CD4-positive, alpha-beta T cell treated with Interleukin-4 for 1 hour (primary cell): ENCODE measurements at places on chromosomes 4 and X.

DNA sequence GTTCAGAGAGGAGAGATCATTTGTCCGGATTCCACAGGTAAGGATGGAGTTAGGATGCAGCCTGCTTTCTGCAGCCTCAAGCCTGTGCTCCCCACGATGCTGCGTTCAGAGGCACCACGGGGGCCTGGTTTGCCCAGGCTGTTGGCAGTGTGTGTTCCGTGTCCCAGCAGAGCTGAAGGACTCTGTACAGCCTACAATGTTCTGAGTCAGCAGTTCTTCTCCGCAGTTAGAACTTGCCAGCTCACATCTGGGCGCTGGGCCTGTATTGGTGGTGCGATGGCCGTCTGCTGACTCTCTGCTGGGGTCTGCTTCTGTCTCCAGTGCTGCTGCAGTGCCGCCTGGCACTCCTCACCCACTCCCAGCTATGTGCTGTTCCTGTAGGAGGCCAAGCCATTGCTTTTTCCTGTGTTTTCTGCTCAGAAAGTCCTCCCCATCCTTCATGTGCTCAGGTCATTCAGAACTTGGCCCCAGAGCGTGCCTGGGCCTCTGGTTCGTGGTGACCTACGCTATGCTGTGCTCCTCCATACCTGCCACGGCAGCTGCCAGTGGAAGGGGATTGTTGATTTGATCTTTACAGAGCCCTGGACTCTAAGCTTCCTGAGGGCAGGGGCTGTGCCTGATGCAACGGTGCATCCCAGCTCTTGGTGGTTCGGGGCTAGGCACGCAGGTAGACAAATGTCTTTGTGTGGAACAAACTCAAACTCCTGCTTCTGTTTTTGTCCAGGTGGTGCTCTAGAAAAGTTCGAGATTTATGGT lies 42.6 kb upstream of the TADA2B start:
- DNase-seq: no peak

- DNase-seq: no peak
These were observed 1.7 kb downstream of the HCFC1 start for GRCh38 chrX:153969904-153970356.

GRCh38 chrX:23788521-23788920 lies 5.5 kb downstream of the SAT1 start:
- no peak for DNase-seq

DNA sequence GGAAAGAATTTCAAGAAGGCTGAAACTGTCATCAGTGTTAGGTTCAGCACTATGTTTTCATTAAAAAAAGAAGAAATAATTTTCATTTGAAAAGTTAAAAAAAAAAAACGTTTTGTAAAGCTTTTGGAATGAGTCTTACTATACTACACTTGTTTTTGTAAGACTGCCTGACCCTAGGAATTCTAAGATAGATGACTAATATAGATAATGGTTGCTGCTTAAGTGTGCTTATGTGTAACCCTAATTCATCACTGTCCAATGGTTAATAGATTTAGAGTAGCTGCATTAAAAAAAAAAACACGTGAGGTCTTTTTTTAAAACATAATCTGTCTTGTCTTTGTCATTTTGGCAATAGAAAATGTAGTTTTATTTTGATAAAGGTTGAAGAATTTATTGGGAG lies 323.2 kb downstream of the IL1RAPL1 start:
- DNase-seq: no peak

- no peak for DNase-seq
These were observed 222.1 kb upstream of the TAPT1 start for GRCh38 chr4:16448241-16448840.

GRCh38 chr4:7960017-7960789 lies 20.5 kb upstream of the AFAP1 start:
- no peak for DNase-seq

DNA sequence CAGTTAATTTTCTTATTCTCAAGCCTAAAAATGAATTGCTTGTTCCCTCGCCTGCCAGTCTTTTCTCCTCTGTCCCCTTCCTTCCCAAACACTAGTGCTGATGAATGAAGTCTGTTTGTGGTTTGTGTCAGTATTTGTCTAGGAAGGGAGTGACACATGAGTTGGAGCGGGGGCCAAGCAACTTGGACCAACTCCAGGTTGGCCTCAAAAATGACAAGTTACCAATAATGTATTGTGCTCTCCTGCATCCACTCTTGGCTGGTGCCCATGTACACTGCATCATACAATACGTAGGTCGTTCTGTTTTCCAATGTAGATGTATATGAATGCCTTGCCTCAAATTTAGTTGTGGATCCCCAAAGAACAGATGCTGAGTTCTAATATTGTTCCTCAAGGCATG lies 223.0 kb upstream of the GPC4 start:
- DNase-seq: no peak

DNA sequence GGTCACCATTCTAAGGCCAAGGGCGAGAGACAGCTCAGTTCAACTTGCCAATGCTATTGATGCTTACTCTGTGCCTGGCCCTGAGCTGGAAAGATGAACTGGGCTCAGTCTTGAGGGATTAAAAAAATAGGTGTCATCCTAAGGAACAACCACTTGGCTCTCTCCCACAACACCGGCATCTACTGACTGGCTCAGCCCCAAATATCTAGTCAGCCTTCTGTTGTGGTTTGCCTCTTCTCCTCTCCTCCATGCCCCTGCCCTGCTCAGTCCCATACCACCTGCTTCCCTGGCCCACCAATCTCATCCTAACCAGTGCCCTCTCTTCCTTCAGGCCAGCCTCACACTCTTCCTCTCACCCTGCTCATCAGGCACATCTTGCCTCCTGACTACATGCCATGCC lies 29.6 kb downstream of the KDM5C start:
- no peak for DNase-seq

DNA sequence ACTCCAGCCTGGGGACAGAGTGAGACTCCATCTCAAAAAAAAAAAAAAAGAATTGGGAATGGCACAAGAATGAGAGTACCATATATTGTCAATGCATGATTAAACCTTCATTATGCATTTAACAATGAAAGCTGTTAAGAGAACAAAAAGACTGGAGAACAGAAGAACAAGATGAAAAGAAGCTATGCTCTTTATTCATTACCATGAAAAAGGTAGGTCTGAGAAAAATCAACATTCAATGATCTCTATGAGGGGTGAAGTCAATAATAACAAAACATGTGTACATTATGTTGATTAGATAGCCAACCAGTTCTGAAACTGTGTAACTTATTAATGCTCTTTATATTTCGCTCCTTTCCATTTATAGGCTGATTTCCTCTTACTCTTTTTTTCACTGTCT lies 100.9 kb downstream of the BRWD3 start:
- DNase-seq: no peak

- DNase-seq: no peak
These were observed 4.2 kb downstream of the UFSP2 start for GRCh38 chr4:185421366-185422124.

DNA sequence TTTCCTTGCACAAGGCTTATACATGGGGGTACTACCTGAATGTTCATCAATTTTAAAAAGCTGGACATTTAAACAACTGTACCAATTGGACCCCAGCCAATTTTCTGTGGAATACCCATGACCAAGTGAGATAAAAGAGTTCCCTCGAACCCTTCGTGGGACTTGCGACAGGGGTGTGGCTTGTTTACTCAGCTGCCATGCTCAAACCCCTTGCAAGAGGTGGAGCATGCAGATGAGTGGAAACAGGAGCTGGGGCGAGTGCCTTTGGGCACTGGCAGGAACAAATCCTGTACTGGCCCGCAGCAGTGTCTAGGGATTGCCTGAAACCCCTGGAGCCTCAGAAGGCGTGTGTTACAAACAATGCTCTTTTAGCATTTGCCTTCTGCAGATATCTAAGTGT lies 144.2 kb downstream of the PDHA2 start:
- DNase-seq: no peak

- peak; percentile 89 for DNase-seq
These were observed 14.8 kb downstream of the PDK3 start for GRCh38 chrX:24479924-24480323.

DNA sequence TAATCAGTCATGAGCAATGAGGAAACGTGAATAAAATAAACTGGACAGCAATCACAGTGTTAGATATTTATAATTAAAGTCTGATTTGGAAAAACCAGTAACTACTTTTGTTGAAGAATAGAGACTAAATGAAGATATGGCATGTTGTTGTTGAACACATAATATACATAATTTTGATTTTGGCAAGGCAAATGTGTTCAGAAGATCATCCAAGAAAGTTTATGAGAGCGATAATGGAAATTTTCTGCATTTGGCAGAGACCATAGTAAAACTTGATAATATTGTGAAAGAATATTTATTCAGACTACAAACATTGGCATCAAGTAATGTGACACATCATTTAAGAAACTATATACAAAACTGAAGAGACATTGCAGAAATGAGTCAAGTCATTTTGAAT lies 620.7 kb downstream of the TMA16 start:
- DNase-seq: no peak

- no peak for DNase-seq
These were observed 34.3 kb downstream of the CLDN34 start for GRCh38 chrX:10001496-10001895.

DNA sequence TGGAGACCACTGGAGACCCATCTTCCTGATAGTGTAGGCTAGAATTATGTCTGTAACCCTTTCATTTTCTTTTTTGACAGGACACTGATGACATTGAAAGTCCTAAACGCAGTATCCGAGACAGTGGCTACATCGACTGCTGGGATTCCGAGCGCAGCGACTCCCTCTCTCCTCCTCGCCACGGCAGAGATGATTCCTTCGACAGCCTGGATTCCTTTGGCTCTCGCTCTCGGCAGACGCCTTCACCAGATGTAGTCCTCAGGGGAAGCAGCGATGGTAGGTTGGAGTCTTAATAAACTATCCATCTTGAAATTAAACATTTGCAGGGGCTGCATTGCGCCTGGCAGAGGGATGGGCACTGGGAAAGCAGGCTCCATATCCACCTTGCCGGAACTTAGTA lies 75.4 kb downstream of the LIMCH1 start:
- no peak for DNase-seq

DNA sequence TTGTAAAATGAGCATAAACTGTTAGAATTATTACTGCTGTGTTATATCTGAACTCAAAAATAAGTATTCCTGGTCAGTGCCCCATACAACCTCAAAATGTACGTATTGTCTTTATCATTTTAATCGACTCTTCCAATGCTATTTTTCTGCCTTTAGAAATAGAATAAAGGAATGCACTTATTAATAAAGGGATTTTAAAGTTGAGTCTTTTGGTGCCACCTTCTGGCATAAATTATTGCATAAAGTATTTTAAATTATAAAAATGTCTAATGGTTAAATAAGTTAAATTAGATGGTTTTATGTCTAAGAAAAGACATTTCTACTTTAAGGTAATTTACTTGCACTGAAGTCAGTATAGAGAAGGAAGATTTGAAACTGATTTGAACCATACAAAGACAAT lies 424.0 kb upstream of the NDST4 start:
- no peak for DNase-seq

- no peak for DNase-seq
These were observed 174.3 kb downstream of the GPM6A start for GRCh38 chr4:175637762-175638161.

DNA sequence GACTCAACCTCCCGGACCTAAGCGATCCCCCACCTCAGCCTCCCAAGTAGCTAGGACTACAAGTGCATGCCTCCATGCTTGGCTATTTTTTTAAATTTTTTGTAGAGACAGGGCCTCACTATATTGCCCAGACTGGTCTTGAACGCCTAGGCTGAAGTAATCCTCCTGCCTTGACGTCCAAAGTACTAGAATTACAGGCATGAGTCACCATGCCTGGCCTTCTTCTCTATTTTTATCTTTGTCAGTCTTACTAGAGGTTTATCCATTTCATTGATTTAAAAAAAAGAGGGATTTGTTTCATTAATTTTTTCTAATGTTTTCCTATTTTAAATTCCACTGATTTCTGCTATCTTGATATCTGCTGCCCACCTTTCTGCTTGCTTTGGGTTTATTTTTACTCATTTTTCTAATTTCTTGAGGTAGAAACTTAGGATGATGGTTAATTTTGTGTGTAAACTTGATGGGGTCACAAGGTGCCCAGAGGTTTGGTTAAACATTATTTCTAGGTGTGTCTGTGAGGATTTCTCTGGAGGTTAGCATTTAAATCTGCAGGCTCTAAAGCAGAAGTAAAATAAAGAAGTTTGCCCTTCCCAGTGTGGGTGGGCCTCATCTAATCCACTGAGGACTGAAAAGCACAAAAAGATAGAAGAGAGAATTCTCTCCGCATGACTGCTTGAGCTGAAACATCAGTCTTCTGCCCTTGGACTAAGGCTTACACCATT lies 116.2 kb upstream of the DCLK2 start:
- no peak for DNase-seq

GRCh38 chrX:75061701-75062100 lies 94.4 kb downstream of the ABCB7 start:
- no peak for DNase-seq

DNA sequence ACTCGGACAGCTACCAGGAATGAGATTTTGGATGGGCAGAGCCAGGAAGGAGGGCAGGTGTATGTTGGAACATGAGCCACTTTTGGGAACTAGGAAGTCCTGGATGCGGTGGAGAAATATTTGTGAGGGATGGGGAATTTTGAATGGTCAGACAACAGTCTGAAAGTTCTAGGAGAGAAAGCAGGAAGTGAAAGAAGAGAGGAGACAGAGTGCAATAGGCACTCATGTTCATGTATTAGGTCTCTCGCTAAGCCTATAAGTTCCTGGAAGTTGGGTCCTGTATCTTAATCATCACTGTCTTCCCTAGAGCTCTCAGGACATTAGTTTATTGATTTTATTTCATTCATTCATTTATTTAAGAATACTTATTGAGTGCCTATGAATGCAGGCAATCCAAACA lies 65.7 kb upstream of the CITED1 start:
- DNase-seq: no peak

GRCh38 chr4:48153791-48154550 lies 19.9 kb upstream of the TXK start:
- no peak for DNase-seq
